ENCODE measurements at places on chromosomes 1 and 21. TPM values are rescaled to one million over a fixed set of nuclear protein-coding genes. Genes with fewer than 3 reads are reported as not detected.

The MYOG gene
- not detected for total RNA-seq

The PLA2G4A gene
- 26.2 TPM for total RNA-seq

The TRIM67 gene
- total RNA-seq, result under 0.01 TPM

The DNAH14 gene
- 17.6 TPM for total RNA-seq

The COL6A1 gene
- 2,703 TPM for total RNA-seq

The GPR3 gene
- total RNA-seq, result 0.73 TPM

The CNR2 gene
- total RNA-seq, result not detected

The CHAF1B gene
- total RNA-seq, result 7.4 TPM

The ADCY10 gene
- under 0.01 TPM for total RNA-seq

The SPRR2F gene
- not detected for total RNA-seq

The SYNC gene
- total RNA-seq, result 23.9 TPM
